OCI-LY7 (cell line): ENCODE measurements at places on chromosomes 7 and 10. TPM values are rescaled to one million over a fixed set of nuclear protein-coding genes. Genes with fewer than 3 reads are reported as not detected.

Gene PHYHIPL
- not detected in 2 replicates for total RNA-seq

Gene AKR1B1
- 162 and 167 TPM in 2 replicates for total RNA-seq

Gene GRM3
- not detected in 2 replicates for total RNA-seq

Gene RPEL1
- total RNA-seq = not detected in 2 replicates

Gene BLNK
- total RNA-seq = 182 and 201 TPM in 2 replicates

Gene IFIT1B
- not detected in 2 replicates for total RNA-seq

Gene PKD2L1
- 0.76 TPM in 1 of 2 replicates, not detected in the other for total RNA-seq

Gene SLIT1
- total RNA-seq = 0.77 and 1.0 TPM in 2 replicates

Gene HDAC9
- total RNA-seq = 58.8 and 68.2 TPM in 2 replicates

Gene FAM180A
- total RNA-seq = not detected in 2 replicates

Gene ITGA8
- total RNA-seq = not detected in 2 replicates

Gene THSD7A
- total RNA-seq = not detected in 2 replicates

Gene FAM170B
- 0.23 TPM in 1 of 2 replicates, not detected in the other for total RNA-seq

Gene SLC29A4
- total RNA-seq = 0.44 and 0.67 TPM in 2 replicates

Gene GCK
- not detected in 2 replicates for total RNA-seq

Gene OR2A12
- total RNA-seq = not detected in 2 replicates

Gene TMEM72
- total RNA-seq = not detected in 2 replicates

Gene TMEM270
- not detected in 2 replicates for total RNA-seq

Gene CHCHD2
- total RNA-seq = 478 and 522 TPM in 2 replicates

Gene ATP6V0A4
- total RNA-seq = not detected in 2 replicates

Gene GLI3
- total RNA-seq = not detected in 2 replicates

Gene GLUD1
- 109 and 114 TPM in 2 replicates for total RNA-seq

Gene TNS3
- 36.5 and 42.1 TPM in 2 replicates for total RNA-seq

Gene GIMAP6
- total RNA-seq = not detected in 2 replicates

Gene ADARB2
- total RNA-seq = not detected in 2 replicates

Gene TAS2R3
- 1.5 and 2.4 TPM in 2 replicates for total RNA-seq

Gene NRAP
- not detected in 2 replicates for total RNA-seq

Gene MRLN
- not detected in 2 replicates for total RNA-seq

Gene GNG11
- 1.2 TPM in 2 replicates for total RNA-seq

Gene PTPRN2
- 0.35 and 0.70 TPM in 2 replicates for total RNA-seq

Gene ANXA8
- total RNA-seq = not detected in 2 replicates

Gene FAM53B
- total RNA-seq = 50.5 and 58.5 TPM in 2 replicates

Gene HECW1
- total RNA-seq = 1.9 and 2.0 TPM in 2 replicates

Gene ARMC3
- not detected in 2 replicates for total RNA-seq

Gene AP4M1
- 29.3 and 33.8 TPM in 2 replicates for total RNA-seq

Gene NAT16
- not detected in 2 replicates for total RNA-seq

Gene STARD3NL
- total RNA-seq = 19.8 and 21.7 TPM in 2 replicates

Gene EFCAB10
- total RNA-seq = not detected in 2 replicates

Gene NUTM2D
- 1.3 and 2.5 TPM in 2 replicates for total RNA-seq

Gene MMD2
- total RNA-seq = not detected in 2 replicates

Gene ZNF365
- total RNA-seq = not detected in 2 replicates

Gene TLL2
- total RNA-seq = 0.87 and 0.97 TPM in 2 replicates

Gene LEP
- total RNA-seq = not detected in 2 replicates

Gene CDC14C
- total RNA-seq = not detected in 2 replicates

Gene HSPA12A
- 3.3 and 3.7 TPM in 2 replicates for total RNA-seq

Gene CREB5
- 10.4 and 13.3 TPM in 2 replicates for total RNA-seq
